ENCODE measurements at places on chromosomes 3 and 15.

DNA sequence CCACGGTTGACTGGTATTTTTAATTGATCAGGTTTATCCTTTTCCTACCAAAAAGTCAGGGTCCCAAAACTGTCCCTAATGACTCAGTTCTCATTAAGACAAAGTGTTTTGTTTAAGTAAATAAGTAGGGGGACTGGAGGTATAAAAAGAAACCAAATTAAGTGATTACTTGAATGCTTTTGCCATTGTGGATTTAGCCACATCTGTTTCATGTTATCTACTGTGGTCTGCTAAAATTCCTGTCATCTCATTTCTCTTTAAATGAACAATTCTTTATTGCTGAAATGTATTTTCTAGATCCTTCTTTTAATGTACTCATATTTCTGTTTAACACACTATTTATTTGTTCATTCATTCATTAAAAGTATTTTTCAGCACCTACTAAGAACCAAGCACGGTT is 625.9 kb upstream of the ADAMTS9 start:
- no peak for DNase-seq

- no peak for DNase-seq
These were observed 158.8 kb downstream of the SMAD6 start for GRCh38 chr15:66860844-66861243.

DNA sequence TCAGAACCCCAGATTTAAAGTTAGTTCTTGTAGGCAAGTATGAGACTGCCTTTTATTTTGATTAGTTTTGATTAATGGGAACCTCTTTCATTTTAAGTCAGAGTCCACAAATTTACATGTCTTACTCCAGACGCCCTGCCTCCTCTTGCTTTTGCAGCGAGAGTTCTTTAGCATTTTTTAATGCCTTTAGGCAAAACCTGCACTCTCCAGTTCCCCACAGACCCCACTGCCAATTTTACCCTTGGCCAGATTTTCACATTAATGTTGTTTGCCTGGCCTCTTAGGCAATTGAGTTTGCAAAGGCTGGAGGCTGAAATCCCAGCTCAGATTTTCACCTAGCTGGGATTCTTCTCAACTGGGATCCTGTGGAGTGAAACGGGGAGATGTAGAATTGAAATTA is 85.8 kb downstream of the GAP43 start:
- no peak for DNase-seq

DNA sequence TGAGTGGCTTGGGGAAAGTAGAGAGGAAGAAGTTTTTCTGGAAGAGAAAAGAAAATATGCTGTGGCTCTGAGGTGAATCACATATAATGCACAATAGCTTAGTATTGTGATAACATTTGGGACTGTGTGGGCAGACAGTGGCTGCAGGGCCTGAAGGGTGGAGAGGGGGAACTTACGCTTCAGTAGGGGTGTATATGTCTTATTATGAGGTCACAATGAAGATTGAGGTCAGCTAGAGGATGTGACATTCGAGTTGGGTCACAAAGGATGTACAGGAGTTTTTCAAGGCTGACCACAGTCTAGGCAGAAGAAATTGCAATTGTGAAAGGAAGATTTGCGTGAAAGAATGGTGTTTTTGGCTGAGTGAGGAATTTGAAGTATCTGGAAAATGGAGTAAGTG is 414.8 kb downstream of the LPP start:
- DNase-seq, result no peak

DNA sequence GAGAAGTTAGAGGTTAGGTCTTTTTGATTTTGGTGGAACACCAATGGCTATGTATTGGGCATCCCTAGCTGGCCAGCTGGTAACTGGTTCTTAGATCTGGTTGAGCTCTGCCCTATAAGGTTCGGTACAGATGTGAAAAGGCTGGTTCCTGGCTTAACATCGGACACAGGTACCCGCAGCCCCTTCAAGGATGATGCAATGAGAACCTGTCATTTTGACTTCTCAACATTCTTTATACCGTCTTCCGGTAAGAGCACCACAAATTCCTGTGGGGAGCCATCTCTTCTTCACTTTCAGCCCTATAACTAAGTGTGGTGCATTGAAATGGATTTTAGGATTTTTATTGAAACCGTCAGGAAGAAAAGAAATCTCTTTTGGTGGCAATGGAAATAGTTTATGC is 222.8 kb downstream of the ADAMTS9 start:
- DNase-seq, result no peak

GRCh38 chr15:87597346-87598052 is 659.0 kb downstream of the NTRK3 start:
- no peak for DNase-seq

- no peak for DNase-seq
These were observed 161.3 kb upstream of the LPP start for GRCh38 chr3:187992609-187993008.

GRCh38 chr3:123837858-123838257 is 46.3 kb downstream of the MYLK start:
- no peak for DNase-seq

- DNase-seq, result no peak
These were observed 12.5 kb downstream of the TRA2B start for GRCh38 chr3:185925353-185925752.

Data from LoVo (cell line).